ENCODE measurements at places on chromosomes 13 and 19.

DNA sequence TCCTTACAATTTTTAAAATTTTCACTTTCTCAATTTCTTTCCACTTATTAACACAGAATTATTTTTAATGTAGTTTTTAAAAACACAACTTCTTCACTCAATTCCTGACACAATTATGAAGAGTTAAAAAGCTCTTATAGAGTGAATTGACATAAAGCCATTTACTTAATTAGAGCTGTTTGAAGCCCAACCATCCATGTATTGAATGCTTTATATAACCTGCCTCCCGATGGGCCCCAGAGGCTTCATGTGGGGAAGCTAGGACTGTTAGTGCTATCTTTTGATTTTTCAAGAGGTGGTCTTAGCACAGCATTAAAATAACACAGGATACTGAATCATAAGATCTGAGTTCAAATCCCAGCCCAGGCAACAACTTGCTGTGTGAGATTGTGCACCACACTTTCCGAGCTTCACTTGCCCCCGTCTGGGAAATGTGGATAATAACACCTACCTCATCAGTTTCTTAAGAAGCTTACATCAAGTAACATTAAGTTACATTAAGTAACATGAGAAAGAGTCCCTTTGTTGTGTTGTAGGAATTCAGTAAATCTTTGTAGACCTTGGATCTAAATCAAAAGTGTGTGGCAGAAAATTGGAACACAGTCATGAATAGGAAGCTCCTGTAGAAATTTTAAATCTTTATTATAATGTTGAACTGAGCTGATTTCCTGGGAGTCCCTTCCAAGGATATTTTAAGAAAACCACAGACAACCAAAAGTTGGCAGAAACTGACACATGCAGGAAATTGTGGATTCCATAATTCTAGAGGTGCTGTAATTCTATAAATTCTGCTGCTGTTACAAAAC is 5.5 kb upstream of the ENOX1 start:
- no peak for DNase-seq

DNA sequence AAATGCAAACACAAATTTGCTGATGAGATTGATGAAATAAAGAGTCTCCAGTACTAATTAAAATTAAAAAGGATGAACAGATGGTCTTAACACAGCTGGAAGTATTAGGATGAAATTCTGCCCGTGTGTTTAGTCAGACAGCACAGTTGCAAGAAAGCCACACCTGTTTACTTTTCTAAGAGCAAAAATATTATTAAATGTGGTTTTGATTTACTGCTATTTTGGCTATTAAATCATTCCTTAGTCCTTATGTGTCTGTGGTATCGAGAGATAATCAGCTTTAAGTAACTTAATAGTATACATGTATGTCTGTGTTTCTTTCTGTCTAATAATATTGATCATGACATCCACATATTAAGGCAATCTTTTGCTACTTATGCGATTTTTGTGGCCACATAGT is 494.9 kb downstream of the GPC6 start:
- no peak for DNase-seq

GRCh38 chr13:109787135-109787954 is 962 bp upstream of the IRS2 start:
- DNase-seq = peak; percentile 12

DNA sequence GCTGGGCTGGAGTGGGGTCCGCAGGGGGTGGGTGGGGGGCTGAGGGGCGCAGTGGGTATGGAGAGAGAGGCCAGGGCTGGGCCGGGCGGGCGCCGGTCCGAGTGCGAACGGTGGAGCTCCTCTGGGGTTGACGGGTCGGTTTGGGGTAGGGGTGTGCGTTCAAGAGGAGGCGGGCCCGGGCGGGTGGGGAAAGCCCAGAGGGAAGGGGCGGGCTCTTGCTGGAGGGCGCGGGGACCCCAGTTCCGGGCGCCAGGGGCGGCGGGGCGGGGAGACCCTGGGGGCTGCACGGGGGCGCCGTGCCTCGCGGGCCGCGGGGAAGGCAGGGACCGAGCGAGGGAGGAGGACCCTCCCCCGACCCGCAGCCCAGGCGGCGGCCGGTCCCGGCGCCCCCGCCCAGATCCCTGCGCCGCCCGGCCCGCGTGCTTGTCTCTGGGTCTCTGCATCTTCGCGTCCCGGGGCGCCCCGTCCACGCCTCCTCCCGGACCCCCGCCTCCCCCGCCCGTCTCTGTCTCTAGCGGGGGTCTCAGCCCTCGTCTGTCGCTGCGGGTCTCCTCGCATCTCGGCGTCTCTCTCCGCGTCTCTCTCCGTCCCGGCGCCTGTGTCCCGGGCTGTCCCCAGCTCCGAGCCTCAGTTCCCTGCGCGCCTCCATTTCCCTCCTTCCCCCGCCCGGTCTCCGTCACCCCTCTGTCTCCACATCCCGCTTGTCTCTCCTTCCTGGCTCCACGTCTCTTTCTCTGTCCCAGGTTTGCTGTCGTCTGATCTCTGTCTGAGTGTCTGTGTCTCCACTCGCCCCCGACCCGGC is 8.3 kb upstream of the SHISA7 start:
- no peak for DNase-seq

DNA sequence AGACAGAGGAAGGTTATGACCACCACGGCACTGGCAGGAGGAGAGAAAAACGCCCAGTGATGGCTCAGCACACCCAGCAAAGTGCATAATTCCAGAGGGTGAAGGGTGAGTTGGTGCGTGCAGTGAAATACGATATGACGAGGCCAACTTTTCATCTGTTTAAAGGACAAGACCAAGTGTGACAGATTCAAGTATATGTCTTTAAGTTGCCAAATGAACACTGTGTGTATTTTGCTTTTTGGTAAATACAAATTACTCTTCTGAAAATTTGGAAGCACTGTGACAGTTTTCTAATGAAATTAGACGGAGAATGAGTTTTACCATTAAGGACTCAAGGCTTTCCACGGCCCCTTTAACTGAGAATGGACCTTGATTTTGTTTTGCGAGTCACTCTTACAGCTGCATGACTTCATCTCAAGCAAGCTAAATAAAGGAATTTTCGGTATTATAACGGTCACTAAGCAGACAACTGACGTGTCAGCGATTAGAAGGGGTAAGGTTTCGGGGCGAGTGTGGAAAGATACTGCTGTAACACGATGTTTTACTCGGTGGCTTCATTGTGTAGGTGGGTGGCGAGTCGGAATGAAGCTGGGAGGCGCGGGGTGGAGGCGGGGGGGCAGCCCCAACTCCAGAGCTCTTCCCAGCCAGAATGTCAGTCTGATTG is 22.8 kb downstream of the COL4A2 start:
- peak; percentile 44 for DNase-seq

DNA sequence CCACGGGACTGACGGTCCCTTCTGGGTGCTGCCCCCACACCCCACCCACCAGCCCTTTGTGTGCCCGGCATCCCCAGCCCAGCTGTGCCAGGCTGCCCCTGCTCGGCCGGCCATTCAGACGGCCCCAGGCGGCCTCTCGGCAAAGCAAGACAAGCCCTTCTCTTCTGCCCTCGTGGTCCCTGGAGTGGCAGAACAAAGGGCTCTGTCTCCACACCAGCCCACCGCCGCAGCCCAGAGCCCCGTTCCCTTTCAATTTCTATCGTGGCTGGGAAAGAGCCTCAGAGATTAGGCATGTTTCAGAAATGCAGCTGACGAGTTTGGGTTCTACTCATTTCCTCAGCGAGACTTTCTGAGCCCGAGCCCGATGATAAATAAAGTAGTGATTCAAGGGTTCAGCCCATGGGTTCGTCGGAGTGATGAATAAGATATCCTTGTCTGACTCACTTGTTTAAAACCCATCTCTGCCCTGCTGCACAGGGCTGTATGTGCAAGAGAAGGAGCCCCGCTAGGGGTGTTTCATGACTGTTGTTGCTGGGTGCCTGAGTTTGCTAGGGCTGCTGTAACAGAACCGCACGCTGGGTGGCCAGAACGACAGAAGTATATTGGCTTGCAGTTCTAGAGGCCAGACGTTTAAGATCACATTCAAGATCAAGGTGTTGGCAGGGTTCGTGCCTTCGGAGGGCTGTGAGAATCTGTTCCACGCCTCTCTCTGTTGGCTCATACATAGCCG is 4.3 kb downstream of the MYO9B start:
- DNase-seq = peak; percentile 97

DNA sequence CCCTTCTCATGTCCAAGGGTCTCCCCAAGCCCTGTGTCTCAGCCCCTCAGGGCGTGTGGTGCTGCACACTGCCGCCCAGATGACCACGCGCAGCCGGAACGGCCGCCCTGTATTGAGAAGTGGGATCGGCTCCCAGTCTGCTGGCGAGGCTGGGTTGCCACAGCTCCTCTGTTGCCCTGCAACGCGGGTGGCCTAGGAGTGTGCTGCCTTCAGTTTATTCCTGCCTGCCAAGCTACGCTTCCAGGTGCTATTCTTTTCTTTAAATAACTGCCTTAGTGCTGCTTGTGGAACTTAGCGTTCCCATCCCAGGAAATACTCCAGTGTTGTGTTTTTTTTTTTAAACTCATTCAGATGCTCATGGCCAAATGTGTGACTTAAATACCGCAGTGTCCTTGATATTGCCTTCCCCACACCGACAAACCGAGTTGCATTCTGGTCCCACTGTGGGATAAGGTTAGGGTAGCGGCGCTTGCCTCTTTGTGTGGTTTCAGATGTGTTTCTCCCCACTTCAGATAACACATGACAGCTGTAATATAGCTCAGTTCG is 16.6 kb downstream of the ACTN4 start:
- no peak for DNase-seq

DNA sequence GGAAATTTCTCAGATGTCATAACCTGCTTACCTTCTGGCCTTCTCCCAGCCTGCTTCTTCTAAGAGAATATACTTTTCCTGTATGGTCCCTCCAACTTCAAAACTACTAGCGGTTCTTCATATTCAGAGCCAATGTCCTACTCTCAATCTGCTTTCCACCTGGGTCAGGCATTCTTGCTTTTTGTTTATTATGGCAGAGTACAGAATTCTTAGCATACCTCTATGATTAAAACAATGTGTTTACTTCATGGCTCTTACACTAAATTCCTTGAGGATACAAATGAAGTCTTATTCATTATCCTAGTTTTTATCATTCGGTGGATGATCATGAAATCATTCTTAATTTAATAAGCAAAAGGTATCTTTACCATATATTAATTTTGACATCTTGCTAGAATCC is 484.2 kb upstream of the SLITRK1 start:
- no peak for DNase-seq

DNA sequence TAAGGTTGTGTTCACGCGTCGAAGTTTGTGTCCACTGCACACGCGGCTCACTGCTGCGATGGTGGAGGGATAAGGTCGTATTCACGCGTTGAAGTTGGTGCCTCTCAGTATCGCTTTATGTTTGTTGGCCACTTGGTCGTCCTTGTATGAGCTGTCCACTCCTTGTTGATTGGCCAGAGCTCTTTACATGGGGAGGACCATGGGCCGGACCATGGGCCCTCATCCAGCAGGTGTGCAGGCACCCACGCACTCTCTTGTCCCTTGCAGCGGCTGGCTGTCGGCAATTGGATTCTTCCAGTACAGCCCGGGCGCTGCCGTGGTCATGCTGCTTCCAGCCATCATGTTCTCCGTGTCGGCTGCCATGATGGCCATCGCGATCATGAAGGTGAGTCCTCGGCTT is 17.6 kb downstream of the ADAT3 start:
- DNase-seq = no peak

GRCh38 chr13:30398601-30399072 is 23.7 kb upstream of the UBE2L5 start:
- DNase-seq = no peak

GRCh38 chr13:50934735-50935435 is 25.3 kb downstream of the RNASEH2B start:
- no peak for DNase-seq

DNA sequence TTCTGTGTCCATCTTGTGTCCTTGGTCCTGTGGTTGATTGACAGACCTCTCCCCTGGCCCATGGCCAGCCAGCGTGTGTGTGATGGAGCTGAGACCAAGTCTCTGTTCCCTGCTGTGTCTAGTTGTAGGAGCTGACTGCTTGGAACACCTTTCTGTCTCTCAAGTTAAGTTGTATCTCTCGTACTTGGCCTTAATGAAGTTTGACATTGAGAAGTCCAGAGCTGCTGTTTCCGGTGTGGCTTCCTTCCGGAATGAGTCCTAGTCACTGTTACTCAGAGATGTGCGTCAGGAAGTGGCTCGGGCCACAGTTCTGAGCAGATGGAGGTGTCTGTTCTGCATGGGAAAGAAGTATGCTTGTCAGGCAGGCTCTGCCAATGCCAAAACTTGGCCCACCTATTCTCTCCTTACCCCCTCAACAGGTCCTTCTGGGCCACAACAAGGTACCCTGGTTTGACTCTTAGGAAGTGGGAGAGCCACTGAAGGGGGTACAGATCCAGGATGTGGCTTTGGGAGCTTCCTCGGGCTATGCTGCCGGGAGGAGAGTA is 54.3 kb downstream of the GATAD2A start:
- no peak for DNase-seq

GRCh38 chr13:34376483-34376882 is 558.5 kb downstream of the RFC3 start:
- DNase-seq = no peak

- no peak for DNase-seq
Observed at GRCh38 chr13:27979001-27979643, 9.4 kb downstream of the URAD start.

GRCh38 chr19:9547870-9548269 is 9.4 kb upstream of the ZNF426 start:
- DNase-seq = no peak

DNA sequence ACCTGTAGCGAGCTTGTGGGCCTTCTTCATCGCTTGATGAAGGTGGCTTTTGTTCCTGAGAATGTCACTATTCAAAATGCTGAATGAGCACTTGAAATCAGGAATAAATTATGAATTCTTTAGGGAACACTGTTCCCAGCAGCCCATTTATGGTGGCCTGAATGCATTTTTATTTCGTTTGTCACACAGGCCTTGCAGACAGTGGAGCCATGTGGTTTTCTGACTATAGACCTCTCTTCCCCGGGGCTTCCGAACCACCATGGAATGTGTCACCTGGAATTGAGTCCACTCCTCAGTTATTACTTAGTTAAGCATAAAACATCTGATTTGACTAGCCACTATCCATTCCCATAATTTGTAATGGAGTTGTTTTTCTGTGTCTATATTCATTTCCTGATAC is 396.9 kb downstream of the IRS2 start:
- DNase-seq = no peak

GRCh38 chr19:45324349-45324907 is 1.8 kb upstream of the CKM start:
- DNase-seq = no peak

DNA sequence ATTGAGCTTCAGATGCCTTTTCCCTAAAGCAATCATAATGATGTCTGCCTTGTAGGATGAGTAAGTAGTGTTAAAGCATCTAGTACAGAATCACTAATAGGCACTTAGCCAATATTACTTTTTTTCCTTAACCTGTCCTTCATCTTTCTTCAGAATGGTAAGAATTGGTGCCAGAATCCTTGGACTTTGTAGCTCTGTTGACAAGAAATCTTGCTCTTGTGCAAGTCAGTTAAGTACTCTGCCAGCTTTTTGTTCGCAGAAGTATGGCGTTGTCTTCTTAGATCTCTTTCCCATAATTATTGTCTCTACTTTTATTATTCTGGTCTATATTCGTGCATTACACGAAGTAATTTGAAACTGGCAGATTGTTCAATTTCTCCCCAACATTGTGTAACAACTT is 554.5 kb downstream of the PCDH9 start:
- DNase-seq = no peak

GRCh38 chr13:28741084-28741491 is 22.3 kb upstream of the SLC46A3 start:
- no peak for DNase-seq

Data from amniotic stem cell (primary cell).